ENCODE measurements at places on chromosomes 7 and 10.
A peak's percentile ranks its signal among the peaks of the same experiment; 100 is the strongest.

DNA sequence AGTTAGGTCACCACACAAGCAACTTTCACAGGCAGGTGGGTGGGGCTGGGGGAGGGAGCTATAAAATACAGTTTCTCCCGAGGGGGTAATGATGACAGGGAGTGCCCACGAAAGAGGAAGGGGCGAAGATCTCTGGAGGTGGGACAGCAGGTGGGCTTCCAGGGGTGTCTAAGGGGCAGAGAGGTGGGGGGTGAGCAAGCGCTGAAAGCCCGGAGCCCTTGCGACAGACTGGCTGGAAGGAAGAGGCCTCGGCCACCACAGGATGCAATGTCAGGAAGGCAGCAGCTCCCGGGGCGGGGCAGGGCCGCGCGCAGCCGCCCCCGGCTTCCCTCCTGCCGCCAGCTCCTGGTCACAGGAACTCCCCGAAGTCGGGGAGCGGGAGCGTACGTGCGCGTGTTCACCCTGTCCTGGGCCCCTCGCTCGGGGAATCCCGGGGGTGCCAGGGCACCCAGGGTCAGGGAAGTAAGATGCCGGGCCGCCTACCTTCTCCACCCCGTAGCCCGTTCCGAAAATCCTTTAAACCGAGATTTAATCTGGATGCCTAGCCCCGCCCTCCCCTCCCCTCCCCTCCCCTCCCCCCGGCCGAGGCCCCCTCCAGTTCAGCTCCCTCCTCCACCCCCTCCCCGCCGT, 105.2 kb upstream of the PPIF start:
- DNase-seq = peak; percentile 38

DNA sequence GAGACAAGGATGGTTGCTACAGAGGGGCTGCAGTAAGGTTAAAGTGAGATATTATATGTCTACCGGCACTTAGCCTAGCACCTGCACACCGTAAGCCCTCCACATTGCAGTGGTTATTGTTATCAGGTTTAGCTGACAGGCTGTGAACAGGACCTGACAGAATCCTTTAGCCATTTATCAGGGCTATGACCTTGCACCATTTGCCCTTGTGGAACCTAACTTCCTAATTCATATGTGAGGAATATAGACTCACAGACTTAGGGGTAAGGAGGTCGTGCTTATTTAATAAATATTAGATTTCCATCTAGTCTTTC, 10.1 kb downstream of the NCOA4 start:
- no peak for DNase-seq

- peak; percentile 15 for DNase-seq
These were observed 98.2 kb upstream of the DKK1 start for GRCh38 chr10:52215745-52216361.

- DNase-seq = no peak
These were observed 119.2 kb downstream of the LRRC4 start for GRCh38 chr7:127911968-127912511.

DNA sequence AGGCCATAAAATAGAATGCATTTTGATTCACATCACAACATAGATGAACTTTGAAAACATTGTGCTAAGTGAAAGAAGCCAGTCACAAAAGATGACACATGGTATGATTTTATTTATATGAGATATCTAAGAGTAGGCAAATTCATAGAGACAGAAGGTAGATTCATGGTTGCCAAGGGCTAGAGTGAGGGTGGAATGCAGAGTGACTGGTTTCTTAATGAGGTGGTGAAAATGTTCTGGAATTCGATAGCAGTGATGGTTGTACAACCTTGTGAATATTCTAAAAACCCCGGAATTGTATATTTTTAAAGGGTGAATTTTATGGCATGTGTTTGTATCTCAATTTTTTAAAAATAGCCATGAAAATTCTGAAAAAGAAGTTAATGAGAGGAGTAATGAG, 42.9 kb downstream of the ABCB4 start:
- no peak for DNase-seq

- DNase-seq = no peak
These were observed 32.1 kb upstream of the A1CF start for GRCh38 chr10:50917486-50917885.

- no peak for DNase-seq
These were observed 493.3 kb upstream of the PODXL start for GRCh38 chr7:132049462-132050304.

GRCh38 chr7:123148813-123149212, 51.0 kb downstream of the SLC13A1 start:
- DNase-seq = no peak

- DNase-seq = no peak
These were observed 7.8 kb downstream of the ACTA2 start for GRCh38 chr10:88944813-88945212.
